ENCODE measurements at places on chromosomes 7 and 10.

GRCh38 chr10:24617771-24618396 is 105.8 kb downstream of the ARHGAP21 start:
- peak; percentile 45 for DNase-seq

DNA sequence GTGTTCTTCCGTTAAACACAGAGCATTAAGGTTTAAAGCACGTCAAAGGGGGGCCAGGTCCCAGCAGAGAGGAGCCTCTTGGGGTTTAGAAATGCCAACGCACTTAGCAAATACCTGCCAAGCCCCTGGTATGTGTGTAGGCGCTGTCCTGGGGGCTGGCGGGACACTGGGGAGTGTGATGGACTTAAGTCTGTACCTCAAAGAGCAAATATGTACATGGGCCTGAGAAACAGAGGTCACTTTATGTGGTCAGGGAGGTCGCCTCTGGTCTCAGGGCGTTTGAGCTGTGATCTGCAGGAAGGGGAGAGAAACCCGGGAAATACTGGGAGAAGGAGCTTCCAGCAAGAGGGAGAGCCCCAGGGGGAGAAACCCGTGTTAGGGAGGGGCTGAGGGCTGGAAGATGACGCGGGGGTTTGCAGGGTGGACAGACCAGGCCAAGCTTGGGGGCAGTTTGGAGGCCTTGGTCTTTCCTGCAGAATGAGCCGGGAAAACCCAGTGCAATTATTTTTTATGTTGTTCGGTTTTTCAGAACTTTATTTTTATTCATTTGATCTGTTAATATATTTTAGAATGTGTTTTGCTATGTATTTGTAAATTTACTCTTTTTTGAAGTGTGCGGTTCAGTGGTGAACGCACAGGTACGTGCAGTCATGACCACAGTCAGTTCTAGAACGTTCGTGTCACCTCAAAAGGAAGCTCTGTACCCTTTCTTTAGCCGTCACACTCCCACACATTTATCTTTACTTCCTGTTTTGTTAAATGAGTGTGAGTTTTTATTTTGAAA is 441.4 kb upstream of the FOXK1 start:
- DNase-seq, result no peak

DNA sequence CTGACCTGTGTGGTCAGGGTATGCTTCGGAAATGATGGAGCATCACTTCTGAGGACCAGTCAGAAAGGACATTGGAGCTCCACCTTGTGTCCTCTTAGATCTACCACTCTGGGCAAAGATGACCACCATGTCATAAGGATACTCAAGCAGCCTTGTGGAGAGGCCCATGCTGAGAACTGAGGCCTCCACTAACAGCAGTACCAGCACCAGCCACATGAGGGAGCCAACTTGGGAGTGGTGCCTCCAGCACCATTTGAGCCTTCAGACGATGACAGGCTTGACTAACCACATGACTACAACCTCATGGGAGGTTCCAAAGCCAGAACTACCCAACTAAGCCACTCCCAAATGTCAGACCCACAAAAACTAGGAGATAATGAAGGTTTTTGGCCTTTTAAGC is 116.0 kb downstream of the NPTX2 start:
- peak; percentile 12 for DNase-seq

- peak; percentile 25 for DNase-seq
These were observed 14.1 kb upstream of the AKR1B10 start for GRCh38 chr7:134513169-134513752.

- DNase-seq, result no peak
These were observed 46.8 kb downstream of the IPMK start for GRCh38 chr10:58220769-58221451.

- DNase-seq, result no peak
These were observed 259.4 kb downstream of the CCSER2 start for GRCh38 chr10:84587789-84588188.

- DNase-seq, result peak; percentile 54
These were observed 16.8 kb downstream of the VSIR start for GRCh38 chr10:71756311-71757191.

DNA sequence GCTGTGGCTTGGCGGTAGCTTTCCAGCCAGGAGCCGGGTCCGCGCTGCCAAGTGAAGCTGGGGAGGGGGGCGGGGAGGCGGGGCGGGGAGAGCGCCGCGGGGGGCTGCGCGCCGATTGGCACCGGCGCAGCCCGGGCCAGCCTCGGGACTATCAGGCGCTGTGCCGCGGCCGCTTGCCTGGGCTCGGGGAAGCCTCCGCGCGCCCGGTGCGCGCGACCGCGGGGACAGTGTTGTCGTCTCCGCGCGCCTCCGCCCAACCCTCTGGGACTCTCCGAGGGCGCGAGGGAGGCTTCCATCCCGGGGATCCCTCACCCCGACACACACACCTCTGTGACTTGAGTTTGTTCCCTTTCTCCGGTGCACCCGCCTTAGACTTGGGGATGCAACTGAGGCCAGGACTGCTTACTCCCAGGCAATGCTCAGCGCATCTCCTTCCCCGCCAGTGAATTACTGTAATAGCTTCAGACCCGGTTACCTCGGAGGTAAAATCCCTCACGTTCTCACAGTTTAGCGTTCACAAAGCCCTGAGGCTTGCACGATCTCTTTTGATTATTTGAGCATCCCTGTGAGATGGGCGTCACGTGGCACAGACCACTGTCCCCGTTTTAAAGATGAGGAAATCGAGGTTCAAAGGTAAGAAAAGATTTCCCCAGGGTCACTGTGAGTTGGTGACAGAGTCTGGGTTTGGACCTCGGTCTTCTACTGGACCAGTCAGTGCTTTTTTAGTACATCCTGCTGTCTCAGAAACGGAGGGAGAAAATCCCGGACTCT is at the start of gene NKX1-2:
TSS of gene NKX1-2 (minus strand) at position 24 of the 771 bp plus-strand sequence. CDS start 92 bp downstream, outside the sequence.
- DNase-seq, result no peak

- no peak for DNase-seq
These were observed 204.6 kb downstream of the GLRX3 start for GRCh38 chr10:130340816-130341215.

- DNase-seq, result no peak
These were observed 99.8 kb downstream of the GSAP start for GRCh38 chr7:77316219-77316978.

GRCh38 chr10:102629661-102630614 is 14.3 kb upstream of the TRIM8 start:
- DNase-seq, result no peak

- no peak for DNase-seq
These were observed 3.2 kb downstream of the ZNF853 start for GRCh38 chr7:6618621-6619020.

DNA sequence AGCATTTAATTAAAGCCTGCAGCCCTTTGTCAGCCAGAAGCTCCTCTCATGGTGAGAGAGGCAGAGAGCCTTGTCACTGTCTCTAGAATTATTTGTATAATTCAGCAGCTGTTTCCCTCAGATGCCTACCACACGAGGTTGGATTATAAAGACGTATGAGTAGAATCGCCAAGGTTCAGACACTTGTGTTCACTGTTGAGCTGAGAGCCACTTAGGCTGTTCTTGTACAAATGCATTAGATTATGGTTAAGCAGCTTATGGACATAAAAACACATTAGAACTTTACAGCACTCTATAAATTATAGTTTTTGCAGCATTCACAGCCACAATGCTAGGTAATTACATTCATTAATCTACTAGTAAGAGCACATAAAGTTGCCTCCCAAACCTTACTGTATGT is 282.6 kb downstream of the AUTS2 start:
- no peak for DNase-seq

DNA sequence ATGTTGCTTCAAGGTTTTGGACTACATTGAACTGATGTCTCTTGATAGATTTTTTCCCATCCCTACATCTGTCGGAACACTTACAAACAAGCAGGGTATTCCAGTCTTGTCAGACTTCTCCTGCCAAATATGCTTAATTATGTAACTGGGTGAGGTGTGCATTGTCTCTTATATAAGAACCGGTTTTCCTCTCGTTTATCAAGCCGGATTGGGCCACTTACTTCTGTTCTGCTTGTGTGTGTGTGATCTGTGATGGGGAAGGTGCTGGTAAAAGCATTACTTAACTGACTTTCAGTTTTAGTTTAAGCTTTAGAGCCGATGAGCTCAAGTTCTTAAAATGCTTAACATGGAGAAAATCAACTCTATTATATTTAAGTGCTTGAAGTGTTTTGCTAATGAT is 57.9 kb downstream of the OTUD1 start:
- DNase-seq, result no peak

DNA sequence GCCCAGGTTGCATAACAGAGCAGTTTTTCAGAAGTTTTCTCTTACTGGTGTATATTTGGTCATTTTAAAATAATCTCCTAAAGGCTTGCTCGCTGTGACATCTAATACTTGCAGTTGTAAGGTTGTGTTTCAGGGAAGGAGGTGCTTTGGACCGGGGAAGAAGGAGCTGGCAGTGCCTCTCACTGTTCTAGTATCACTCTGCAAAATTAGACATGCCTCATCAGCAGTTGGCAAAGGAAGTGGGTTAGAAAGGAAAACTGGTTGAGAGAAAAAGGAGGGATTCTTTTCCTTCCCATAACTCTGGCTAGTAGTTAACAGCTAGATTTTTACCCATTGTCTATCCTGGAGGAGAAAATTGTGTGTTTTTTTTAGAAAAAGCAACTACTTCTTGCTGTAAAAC is 34.8 kb downstream of the CUL1 start:
- DNase-seq, result no peak

DNA sequence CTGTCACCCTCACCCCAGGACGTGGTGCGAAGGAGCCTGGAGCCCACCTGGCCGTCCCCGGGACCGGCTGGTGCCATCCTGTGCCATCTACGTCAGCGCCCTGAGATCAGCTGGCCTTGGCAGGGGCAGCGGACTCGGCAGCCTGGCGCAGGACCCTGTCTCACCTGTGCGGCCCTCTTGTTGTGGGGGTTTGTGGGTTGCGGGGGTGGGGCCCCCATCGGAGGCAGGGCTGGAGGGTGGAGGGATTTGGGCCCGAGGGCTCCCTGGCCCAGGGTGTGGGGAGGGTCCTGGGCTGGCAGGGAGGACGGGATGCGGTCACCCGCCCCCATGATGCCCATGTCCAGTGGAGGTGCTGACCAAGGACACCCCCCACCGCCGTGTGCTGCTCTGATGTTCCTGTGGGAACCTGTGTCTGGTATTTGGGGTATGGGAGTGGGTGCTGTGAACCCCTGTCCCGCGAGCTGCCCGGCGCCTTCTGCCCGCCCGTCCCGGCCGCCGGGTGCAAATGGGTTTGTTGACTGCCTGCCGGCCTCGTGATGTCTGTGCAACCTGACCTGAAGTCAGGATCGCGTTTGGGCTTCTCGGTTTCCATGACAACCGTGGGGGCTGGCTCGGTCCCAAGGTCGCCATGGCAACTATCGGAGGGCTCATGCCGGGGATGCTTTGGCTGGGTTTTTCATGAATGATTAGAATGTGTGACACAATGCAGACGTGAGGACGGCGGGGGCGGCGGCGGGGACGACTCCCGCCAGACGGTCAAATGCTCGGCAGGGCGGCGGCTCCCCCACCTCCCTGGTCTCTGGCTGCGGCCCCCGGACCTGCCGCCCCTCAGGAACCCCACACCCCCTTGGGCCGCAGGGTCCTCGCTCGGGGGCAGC is 7.3 kb downstream of the MAFK start:
- DNase-seq, result no peak

DNA sequence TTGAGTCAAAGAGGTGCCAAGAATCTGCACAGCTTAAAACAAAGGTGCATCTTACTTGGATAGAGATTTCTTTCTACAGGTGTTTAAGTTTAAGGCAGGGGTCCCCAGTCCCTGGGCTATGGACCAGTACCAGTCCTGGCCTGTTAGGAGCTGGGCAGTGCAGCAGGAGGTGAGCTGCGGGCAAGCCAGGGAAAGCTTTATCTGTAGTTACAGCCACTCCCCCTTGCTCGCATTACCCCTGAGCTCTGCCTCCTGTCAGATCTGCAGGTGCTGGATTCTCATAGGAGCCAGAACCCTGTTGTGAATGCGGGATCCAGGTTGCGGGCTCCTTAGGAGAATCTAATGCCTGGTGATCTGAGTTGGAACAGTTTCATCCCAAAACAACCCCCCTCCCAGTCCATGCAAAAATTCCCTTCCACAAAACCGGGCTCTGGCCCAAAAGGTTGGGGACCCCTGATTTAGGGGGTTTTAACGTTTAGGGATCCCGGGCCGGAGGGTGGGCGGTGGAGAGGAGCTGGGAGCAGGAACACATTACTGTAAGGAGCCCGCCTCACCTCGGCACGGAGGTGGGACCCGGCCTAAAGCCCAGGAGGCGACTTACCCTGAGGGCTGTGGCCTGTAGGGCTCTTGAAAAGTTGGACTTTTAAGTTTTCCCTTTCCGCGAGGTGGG is 60.2 kb downstream of the ZNF467 start:
- DNase-seq, result no peak

GRCh38 chr10:86960863-86961434 is 2.5 kb downstream of the SNCG start:
- DNase-seq, result no peak

- peak; percentile 66 for DNase-seq
These were observed 42.2 kb upstream of the SRGN start for GRCh38 chr10:69045441-69046300.

GRCh38 chr10:61455656-61456055 is 2.5 kb upstream of the TMEM26 start:
- no peak for DNase-seq

DNA sequence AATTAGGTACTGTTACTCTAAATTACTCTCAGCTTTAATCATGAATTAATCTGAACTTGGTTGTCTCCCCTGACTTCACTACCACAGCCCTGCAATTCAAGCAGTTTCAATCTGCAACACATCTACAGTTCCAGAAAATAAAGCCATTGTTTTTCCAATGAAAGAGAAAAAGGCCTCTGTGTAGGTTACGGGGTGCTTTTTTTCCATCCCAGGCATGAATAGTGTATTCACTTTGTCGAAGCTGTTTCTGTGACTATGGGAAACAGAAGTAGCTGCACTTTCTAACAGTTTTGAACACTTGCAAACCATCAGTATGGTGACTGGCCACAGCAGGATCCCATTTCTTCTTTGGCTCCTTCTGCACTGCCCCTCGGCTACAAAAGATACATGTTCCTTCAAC is 460.2 kb downstream of the GRM8 start:
- DNase-seq, result no peak

- DNase-seq, result no peak
These were observed 561.7 kb downstream of the PTPRN2 start for GRCh38 chr7:158025686-158026600.

GRCh38 chr7:140495514-140496097 is 16.3 kb upstream of the MKRN1 start:
- DNase-seq, result no peak

- peak; percentile 3 for DNase-seq
These were observed 631 bp downstream of the HPS6 start for GRCh38 chr10:102065561-102066398.

- no peak for DNase-seq
These were observed 165.7 kb downstream of the PARD3 start for GRCh38 chr10:34649385-34649784.
